ENCODE measurements at places on chromosomes 2 and 18.
A peak's percentile ranks its signal among the peaks of the same experiment; 100 is the strongest.

DNA sequence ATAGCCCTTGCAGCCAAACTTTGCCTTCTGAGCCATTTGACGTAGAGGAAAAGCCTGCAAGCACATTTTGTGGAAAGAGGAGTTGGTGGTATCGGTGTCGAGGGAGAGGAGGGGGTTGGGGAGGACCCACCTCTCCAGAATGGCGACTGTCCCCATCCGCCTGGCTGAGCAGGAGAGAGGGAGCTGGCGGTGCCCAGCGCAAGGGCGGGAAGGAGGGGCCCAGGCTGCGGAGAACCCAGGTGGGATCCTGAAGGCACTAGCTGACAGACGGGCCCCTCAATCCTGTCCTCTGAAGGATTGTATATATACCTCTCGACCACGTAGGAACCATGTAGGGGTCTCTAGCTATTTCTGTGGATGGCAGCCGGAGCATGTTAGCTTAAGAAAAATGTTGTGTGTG is 200.3 kb downstream of the LOXHD1 start:
- DNase-seq, result no peak

DNA sequence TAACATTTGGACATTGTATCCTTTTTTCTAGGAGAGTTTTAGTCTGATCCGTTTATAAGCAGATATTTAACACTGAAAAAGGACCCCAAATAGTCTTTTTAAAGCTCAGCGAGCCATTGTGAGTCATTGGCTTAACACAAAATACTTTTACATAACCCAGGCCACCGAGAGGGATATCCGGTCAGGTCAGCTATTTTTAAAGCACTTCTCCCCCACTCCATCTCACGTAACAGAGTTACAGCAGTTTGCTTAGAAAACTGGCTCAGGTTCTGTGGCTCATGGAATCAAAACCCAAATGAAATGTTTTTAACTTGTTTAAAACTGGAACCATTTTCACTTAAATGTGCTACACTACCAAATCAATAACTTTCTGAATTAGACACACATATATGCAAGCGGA is 23.9 kb downstream of the COL4A3 start:
- DNase-seq, result no peak

GRCh38 chr2:20214566-20215182 is 10.3 kb downstream of the SDC1 start:
- DNase-seq, result no peak

DNA sequence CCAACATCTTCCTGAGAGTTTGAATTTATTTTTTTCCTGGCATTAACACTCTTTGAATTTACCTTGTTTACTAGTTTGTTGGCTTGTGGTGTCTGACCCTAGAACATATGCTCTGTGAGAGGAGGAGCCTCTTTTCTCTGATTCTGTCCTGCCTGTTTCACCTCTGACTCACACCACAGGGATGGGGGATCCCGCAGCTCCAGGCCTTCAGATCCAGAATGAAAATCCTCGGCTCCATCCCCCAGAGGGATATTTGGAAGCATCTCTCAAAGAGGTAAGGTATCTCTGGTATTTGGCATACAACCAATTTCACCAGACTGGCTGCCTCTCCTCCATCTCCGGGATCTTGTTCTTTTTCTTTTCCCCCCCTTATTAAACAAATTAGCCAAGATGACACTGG is 104.7 kb downstream of the GPR39 start:
- DNase-seq, result no peak

DNA sequence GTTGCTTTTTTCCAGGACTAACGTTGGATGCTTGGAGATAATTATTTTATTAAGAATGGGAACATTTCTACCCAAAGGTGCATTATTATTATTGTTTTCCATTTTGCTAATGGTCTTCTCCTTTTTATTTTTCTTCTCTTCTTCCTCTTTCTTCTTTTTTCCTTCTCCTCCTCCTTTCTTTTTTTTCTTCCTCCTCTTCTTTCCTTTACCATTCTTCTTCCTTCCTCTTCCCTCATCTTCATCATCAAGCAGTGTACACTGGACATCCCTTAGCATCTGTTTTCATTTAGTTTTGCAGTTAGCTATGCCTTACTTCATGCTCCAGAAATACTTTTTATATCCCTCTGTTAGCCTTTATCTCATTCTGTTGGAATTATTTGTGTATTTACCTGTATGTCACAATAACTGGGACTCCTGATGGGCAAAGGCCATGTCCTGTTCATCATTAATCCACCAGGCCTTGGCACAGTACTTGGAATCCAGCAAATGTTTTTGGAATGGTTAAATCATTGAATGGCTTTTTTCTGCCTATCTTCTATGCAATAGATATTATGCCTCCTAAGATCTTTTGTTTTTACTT is 162.7 kb downstream of the CAMKMT start:
- DNase-seq, result no peak

GRCh38 chr2:108565778-108566375 is 31.6 kb downstream of the LIMS1 start:
- DNase-seq, result no peak

DNA sequence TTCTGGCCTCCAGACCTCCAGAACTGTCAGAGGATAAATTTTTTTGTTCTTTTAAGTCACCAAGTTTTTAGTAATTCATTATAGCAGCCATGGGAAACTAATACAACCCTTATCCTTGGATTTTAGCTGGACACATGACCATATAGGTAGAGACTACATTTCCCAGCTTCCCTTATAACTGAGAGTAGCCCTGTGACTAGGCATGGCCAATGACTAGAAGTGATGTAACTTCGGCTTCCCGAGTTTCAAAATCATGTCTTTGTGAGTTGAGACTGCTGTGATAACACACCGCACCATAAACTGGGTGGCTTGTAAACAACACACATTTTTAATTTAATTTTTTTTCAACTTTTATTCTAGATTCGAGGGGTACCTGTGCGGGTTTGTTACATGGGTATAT is 134.0 kb upstream of the SERTAD2 start:
- no peak for DNase-seq

GRCh38 chr2:383888-384287 is 96.0 kb upstream of the ALKAL2 start:
- no peak for DNase-seq

DNA sequence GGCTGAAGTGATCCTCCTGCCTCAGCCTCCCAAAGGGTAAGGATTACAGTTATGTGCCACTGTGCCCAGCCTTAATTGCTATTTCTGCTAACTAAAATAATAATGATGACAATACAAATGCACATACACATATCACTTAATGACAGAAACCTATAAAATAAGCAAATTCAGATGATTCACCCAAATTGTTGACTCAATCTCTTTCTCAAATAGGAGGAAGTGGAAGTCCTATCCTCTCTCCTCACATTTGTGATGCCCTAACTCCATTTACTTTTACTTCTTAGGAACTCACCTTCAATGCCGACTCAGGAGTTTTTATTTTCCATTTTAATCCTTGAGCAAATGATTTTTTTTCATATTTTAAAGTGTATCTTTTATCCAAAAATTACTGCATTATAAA is 24.5 kb upstream of the RAPH1 start:
- no peak for DNase-seq

- no peak for DNase-seq
Measured at GRCh38 chr2:104939570-104940217, 85.8 kb downstream of the POU3F3 start.

- DNase-seq, result no peak
Measured at GRCh38 chr2:196983934-196984333, 57.4 kb upstream of the PGAP1 start.

GRCh38 chr2:215833531-215834162 is 179.7 kb downstream of the MREG start:
- no peak for DNase-seq

DNA sequence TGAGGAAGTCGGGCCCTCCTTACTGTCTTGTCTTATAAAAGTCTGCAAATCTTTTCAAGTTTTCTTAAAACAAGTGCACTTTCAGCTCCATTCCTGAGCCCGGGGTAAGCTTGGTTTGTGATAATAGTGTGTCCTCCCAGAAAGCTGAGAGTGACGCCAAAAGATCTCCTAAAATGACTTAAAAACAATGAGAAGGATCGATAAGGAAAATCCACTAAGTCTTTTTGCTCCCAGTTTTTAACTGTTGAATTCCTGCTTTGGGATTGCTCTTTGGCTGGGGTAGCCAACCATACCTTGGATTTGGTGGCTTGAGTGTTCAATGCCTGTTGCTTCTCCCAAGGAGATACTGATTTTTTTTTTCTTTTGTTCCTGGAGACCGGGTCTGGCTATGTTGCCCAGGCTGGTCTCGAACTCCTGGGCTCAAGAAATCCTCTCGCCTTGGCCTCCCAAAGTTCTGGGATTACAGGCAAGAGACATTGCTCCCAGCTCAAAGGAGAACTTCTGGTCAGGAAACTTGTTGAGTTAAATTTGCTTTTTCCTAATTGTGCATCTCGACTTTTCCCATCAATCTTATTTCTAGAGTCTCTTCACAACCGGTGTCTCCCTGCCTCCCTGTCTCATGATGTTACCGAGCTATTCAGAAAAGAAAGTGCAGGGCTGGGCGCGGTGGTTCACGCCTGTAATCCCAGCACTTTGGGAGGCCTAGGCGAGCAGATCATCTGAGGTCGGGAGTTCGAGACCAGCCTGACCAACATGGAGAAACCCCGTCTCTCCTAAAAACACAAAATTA is 3.0 kb downstream of the TGIF1 start:
- DNase-seq, result no peak

GRCh38 chr2:10788855-10789254 is 23.7 kb downstream of the PDIA6 start:
- no peak for DNase-seq

GRCh38 chr2:7891312-7891711 is 790.5 kb upstream of the ID2 start:
- DNase-seq, result no peak

DNA sequence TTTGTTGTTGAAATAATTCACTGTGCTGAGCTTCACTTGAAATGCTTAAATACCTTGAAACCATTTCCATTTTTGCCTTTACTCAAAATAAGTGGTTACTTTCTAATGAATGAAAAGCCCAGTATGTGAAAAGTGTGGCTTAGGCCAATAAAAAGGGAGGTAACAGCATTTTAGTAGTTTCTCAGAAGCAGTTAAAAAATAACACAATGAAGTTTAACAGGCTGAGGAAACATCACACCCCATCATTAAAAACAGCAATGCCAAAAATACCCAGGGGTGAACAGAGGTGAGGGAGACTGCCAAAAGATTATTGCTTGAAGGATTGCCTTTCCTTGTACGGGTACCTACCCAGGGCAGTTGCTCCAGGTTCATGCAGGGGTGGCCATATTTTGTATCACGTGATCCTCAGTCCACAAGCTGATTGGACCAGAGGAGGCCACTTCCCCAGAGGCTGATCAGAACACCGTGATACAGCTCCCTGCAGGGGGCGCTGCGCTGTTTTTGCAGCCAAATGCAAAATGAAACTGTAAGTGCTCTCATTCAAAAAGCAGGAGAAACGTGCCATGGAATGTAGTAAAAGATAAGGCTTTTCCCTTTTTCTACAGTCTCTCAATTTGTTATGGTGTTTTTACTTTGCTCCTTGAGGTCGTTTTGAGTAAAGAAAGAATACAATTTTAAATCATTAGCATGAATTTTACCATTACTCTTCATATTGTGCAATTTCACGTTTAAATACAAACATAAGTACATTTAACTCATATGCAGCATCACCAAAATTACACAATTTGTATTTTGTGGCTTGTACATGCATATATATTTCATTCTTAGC is 70.2 kb upstream of the SH3BP4 start:
- peak; percentile 80 for DNase-seq

DNA sequence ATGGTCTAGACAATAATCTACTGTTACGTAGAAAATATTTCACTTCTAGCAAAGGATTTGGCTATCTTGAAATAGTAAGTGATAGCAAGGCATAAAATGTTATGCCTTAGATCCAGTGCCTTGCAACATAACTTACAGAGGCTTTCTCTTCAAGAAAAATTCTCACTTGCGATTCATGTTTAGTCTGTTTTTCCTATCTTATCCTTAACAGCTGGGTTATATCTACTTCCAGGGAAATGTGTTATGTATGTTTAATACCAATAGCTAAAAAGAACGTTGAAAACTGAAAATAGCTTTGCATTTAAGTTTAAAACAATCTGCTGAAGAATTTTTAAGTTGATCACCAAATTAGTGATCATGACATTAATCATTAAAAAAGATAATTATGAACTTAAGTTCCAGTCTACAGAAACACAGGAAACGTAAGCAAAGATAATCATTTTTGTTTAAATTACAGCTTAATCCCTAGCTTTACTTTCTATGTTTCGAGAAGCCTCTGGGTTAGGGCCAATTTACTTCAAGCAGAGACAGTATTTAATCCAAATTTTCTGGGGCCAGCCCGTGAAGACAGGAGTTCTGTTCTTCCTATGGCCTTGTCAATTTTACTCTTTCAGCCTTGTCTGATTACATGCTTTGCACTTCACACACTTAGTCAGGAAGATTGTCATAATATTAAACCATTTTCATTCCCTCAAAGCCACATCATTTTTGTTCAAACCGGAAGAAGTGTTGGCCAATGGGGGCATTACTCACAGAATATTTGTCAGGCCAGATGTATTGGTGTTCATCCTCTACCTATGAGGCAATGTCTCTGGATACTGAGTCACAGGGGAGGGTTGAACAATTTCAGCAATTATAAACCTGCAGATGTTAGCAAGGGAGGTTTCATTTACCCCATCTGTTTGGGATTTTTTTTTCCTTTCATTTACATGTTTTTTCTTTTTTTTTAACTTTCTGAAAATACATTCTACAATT is 1132.9 kb upstream of the ZEB2 start:
- DNase-seq, result no peak

DNA sequence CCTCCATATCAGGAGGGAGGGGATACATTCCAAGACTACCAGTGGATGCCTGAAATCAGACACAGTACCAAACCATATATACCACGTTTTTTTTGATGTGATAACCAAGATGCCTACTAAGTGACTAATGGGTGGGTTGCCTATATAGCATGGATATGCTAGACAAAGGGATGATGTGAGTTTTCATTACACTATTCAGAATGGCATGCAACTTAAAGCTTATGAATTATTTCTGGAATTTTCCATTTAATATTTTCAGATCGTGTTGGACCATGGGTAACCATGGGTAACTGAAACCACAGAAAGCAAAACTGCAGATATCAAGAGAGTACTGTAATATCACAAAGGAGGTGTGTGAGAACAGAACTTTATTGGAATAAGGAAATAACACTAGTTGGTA is 39.6 kb upstream of the CRACDL start:
- no peak for DNase-seq

DNA sequence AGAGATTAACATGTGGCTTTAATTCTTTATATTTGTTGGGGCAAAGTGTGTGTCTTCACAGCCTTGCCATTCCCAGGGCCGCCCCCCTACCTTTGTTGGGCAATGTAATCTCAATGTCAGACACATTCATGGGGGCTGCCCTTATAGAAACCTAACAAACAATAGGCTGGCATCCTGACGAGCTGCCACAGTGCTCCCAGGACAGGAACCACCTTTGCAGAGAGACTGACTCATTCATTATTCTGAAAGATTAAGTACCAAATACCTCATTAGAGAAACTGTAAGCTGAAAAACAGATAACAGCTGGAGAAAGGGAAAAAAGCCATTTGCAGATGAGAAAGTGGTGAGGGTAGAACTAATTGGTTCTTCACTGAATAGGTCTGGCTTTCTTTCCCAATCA is 1587.5 kb upstream of the PIK3C3 start:
- DNase-seq, result no peak

GRCh38 chr2:69253112-69253511 is 133.9 kb downstream of the GFPT1 start:
- DNase-seq, result no peak

- no peak for DNase-seq
Measured at GRCh38 chr2:237315829-237316225, 98.1 kb downstream of the COL6A3 start.

- peak; percentile 18 for DNase-seq
Measured at GRCh38 chr2:10721396-10722251, at the start of gene ATP6V1C2. Gene ATP6V1C2 (plus strand): TSS chr2:10721630. CDS start chr2:10722850, 1,220 bp downstream.

- no peak for DNase-seq
Measured at GRCh38 chr2:69491864-69492263, 54.6 kb upstream of the NFU1 start.

All from activated CD4-positive, alpha-beta T cell treated with anti-CD3 and anti-CD28 coated beads for 48 hours (primary cell).